Activated T-cell treated with anti-CD3 and anti-CD28 coated beads, Interleukin-2, amount 50 U/mL, for 24 hours (primary cell): ENCODE measurements at places on chromosomes 11 and 22.

DNA sequence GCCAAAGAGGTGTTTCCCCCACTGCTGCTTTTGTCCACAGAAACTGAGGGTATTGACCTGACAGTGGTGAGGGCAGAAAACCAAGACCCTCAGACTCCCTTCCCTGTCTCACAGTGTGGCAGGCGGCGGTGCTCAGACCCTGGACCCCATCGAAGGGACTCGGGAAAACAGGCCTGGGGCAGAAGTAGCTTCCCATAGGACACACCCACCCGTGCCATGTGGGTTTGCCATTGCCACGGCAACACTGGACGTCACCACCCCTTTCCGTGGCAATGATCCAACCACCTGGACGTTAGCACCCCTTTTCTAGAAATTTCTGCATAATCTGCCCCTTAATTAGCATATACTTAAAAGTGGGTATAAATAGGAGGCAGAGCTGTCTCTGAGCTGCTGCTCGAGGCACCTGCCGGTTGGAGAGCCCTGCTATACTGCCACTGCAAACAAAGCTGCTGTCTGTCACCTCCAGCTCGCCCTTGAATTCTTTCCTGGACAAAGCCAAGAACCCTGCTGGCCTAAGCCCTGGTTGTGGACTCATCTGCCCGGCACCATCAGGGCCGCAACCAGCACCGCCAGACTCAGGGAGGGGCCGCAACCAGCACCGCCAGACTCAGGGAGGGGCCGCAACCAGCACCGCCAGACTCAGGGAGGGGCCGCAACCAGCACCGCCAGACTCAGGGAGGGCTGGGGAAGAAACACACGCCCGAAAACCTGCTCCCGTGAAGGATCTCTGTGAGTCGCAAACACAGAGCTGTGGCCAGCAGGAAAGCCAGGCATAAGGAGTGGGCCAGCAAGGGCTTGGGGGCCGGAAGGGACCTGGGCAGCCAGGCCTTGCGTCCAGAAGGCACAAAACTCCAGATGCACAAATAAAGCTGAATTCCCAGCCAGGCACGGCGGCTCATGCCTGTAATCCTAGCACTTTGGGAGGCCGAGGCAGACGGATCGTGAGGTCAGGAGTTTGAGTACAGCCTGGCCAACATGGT is 10.4 kb downstream of the MLC1 start:
- no peak overlapping the region for H3K27ac ChIP-seq
- no peak for DNase-seq
- H3K36me3 ChIP-seq: no peaks in the 10 kb centered on the region
- no peaks in the 10 kb centered on the region for H3K4me1 ChIP-seq

DNA sequence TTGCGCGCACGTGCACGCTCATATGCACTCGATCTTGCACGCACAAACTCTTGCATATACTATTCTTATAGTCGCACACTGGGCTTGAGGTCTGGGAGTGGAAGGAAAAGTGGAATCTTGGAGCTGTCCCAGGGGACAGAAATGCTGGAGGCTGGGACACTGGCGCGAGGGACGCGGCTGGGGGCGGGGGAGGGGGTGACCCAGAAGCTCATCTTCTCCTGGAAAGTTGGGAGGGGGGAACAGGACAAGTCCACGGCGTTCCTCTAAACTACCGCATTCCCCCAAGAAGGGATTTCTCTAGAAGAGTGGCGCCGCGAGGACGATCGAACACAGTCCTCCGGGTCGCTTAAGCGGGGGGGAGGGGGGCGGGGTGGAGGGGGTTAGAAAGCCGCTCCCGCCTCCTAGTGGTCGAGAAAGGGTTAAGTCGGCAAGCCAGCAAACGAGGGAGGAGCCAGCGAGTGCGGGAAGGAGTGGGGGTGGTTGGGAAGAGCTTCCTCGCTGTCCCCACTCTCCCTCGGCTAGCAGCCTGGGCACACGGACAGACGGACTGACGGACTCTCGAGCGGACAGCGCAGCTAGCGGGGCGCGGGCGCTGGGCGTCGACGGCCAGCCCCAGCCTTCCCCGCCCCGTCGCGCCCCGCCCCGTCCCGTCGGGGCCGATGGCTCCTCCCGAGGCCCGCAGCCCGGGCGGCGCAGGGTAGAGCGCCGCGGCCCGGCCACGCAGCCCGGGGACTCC is at the start of gene RTN4RL2:
Gene RTN4RL2 (plus strand): TSS at position 507 of the 736 bp plus-strand sequence. CDS start 338 bp downstream, outside the sequence.
- H3K27me3 ChIP-seq: peaks cover 43% of the 10 kb centered on the region
- H3K27ac ChIP-seq: no peak within 1 kb of the TSS
- peak; percentile 68 for DNase-seq

DNA sequence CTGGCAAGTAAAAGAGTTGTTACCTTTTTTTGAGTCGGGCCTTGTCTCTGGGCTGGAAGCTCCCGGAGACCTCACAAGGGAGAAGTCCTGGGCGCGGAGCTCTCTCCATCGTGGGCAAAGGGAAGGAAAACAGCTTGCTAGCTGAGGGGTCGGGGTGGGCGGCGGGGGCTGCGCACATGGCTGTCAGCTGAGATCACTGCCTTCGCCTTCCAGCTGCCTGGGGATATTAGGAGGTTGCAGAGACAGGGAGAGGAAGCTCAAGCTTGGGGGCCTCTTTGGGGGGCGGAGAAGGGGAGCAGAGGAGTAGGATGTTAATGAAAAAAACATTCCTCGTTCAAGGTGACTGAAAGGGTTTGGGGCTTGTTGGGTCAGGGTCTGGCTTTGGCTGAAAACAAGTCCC is 49.2 kb upstream of the ALX4 start:
- H3K27me3 ChIP-seq: peaks cover 33% of the 10 kb centered on the region
- H3K4me1 ChIP-seq: no peaks in the 10 kb centered on the region
- H3K36me3 ChIP-seq: no peaks in the 10 kb centered on the region
- H3K4me3 ChIP-seq: no peak overlapping the region
- no peak overlapping the region for H3K27ac ChIP-seq
- DNase-seq: no peak

DNA sequence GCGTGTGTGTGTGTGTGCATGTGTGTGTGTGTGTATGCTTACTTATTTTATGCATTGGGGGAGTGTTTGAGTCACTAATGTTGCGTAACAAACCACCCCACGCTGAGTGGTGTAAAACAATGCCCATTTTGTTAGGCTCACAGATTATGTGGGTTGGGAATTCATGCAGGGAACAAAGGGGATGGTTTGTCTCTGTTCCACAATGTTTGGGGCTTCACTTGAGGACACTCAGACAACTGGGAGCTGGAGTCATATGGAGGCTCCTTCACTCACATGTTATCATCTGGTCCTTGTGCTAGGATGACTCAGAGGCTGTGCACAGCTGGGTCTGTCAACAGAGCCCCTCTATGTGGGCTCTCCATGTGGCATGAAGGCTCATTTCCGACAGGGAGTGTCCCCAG is 51.3 kb upstream of the LARGE1 start:
- no peak overlapping the region for H3K4me3 ChIP-seq
- H3K4me1 ChIP-seq: no peaks in the 10 kb centered on the region
- DNase-seq: no peak
- H3K27ac ChIP-seq: no peak overlapping the region
- no peaks in the 10 kb centered on the region for H3K36me3 ChIP-seq

- H3K27me3 ChIP-seq: no peaks in the 10 kb centered on the region
- H3K4me3 ChIP-seq: no peak overlapping the region
- H3K4me1 ChIP-seq: peaks cover 19% of the 10 kb centered on the region
Observed at GRCh38 chr11:130078080-130078479, 8.4 kb downstream of the APLP2 start.

GRCh38 chr11:88886796-88887195 is 179.0 kb downstream of the GRM5 start:
- no peak overlapping the region for H3K27ac ChIP-seq
- H3K36me3 ChIP-seq: peaks cover 6% of the 10 kb centered on the region
- no peaks in the 10 kb centered on the region for H3K4me1 ChIP-seq

DNA sequence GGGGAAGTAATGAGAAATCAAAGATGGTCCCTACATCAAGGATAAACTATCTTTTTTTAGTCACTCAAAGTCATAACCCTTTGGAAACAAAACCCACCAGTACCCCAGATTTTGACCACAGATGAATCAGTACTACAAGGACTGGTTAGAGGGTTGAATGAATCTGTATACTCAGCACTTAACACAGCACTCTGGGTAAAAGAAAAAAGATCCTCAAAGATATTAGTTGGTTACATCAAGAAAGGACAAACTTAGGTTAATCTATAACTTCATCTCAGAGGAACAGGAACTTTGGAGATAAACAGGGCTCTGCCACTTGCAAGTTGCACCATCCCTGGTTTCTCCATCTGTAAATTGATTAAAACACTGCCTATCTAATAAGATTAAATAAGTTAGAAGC is 18.8 kb downstream of the SC5D start:
- H3K27me3 ChIP-seq: no peaks in the 10 kb centered on the region
- H3K4me1 ChIP-seq: peaks cover 42% of the 10 kb centered on the region
- H3K27ac ChIP-seq: peak overlapping the region; percentile 34
- peaks cover 39% of the 10 kb centered on the region for H3K36me3 ChIP-seq

- H3K36me3 ChIP-seq: no peaks in the 10 kb centered on the region
- DNase-seq: no peak
- H3K27ac ChIP-seq: no peak overlapping the region
- H3K4me1 ChIP-seq: no peaks in the 10 kb centered on the region
- peaks cover 13% of the 10 kb centered on the region for H3K27me3 ChIP-seq
- H3K4me3 ChIP-seq: no peak overlapping the region
Observed at GRCh38 chr11:69950120-69950519, 128.0 kb upstream of the ANO1 start.

DNA sequence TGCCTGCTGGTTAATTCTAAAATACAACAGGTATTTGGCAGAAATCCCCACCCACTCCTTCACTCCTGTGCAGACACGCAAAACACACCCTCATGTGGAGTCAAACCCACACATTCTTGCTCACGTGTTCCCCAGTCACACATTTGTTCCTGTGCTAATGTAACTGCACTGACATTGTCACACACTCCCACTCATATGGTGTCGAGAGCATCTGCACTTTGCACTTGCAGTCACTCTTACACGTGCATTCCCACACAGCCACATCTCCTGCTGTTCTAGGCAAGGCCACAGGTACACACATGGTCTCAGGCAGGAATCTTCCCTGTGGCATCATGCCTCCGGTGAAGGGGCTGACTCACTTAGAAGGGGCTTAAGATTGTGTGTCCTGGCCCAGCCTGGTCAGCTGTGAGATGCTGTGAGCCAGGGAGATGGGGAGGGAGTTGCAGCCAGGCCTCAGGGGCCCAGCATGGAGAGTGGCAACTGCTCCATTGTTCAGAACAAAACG is 395.0 kb downstream of the TENM4 start:
- H3K4me3 ChIP-seq: no peak overlapping the region
- H3K4me1 ChIP-seq: no peaks in the 10 kb centered on the region
- no peak for DNase-seq
- no peak overlapping the region for H3K27ac ChIP-seq

DNA sequence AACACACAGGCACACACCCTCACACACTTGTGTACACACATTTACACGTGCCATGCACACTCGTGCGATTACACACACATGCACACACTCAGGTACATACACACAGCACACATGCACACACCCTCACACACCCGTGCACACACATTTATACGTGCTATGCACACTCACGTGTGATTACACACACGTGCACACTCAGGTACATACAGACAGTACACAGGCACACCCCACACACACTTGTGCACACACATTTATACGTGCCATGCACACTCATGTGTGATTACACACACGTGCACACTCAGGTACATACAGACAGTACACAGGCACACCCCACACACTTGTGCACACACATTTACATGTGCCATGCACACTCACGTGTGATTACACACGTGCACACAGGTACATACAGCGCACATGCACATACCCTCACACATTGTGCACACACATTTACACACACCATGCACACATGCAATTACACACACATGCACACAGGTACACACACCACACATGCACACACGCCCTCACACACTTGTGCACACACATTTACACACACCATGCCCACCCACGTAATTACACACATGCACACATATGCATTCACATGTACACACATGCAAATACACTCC is 4.6 kb downstream of the IFITM10 start:
- no peak overlapping the region for H3K4me3 ChIP-seq
- DNase-seq: no peak
- no peaks in the 10 kb centered on the region for H3K36me3 ChIP-seq

GRCh38 chr11:134313821-134314607 is 17.8 kb upstream of the GLB1L2 start:
- DNase-seq: no peak
- H3K36me3 ChIP-seq: peaks cover 8% of the 10 kb centered on the region
- no peak overlapping the region for H3K4me3 ChIP-seq
- H3K27me3 ChIP-seq: no peaks in the 10 kb centered on the region
- no peaks in the 10 kb centered on the region for H3K4me1 ChIP-seq
- H3K27ac ChIP-seq: no peak overlapping the region

- peak; percentile 74 for DNase-seq
- peak overlapping the region; percentile 87 for H3K27ac ChIP-seq
- peak overlapping the region; percentile 83 for H3K4me3 ChIP-seq
- H3K36me3 ChIP-seq: peaks cover 9% of the 10 kb centered on the region
- H3K4me1 ChIP-seq: peaks cover 39% of the 10 kb centered on the region
- no peaks in the 10 kb centered on the region for H3K27me3 ChIP-seq
Observed at GRCh38 chr22:37746366-37747079, 49.7 kb downstream of the TRIOBP start.
